T-cell (primary cell): ENCODE measurements at places on chromosomes 1 and 21. TPM values are rescaled to one million over a fixed set of nuclear protein-coding genes. Genes with fewer than 3 reads are reported as not detected.

DNA sequence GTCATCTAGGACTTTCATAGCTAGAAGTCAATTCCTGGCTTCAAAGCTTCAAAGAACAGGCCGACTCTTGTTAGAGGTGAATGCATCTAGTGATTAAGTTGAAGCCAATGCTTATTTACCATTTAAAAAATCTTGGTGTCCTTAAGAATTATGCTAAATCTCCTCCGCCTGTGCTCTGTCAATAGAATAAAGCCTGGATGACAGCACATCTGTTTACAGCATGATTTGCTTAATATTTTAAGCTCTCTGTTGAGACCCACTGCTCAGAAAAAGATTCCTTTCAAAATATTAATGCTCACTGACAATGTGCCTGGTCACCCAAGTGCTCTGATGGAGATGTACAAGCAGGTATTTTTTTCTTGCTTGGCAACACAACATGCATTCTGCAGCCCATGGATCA is 649.1 kb upstream of the USP24 start:
- DNase-seq: no peak

RCAN1 gene
- total RNA-seq: 8.2 TPM

RUNX3 gene
- 142 TPM for total RNA-seq

- DNase-seq: peak; percentile 38
Observed at GRCh38 chr1:206769304-206769731, 1.3 kb upstream of the IL19 start.

GRCh38 chr1:197440715-197441114 is 172.7 kb downstream of the CRB1 start:
- no peak for DNase-seq

GRCh38 chr1:14543191-14543840 is 55.2 kb upstream of the KAZN start:
- DNase-seq: no peak

DTL gene
- total RNA-seq: 1.2 TPM

GRCh38 chr1:151992303-151993083 is 1.2 kb downstream of the S100A10 start:
- DNase-seq: peak; percentile 16

LAMC2 gene
- 0.15 TPM for total RNA-seq

DNA sequence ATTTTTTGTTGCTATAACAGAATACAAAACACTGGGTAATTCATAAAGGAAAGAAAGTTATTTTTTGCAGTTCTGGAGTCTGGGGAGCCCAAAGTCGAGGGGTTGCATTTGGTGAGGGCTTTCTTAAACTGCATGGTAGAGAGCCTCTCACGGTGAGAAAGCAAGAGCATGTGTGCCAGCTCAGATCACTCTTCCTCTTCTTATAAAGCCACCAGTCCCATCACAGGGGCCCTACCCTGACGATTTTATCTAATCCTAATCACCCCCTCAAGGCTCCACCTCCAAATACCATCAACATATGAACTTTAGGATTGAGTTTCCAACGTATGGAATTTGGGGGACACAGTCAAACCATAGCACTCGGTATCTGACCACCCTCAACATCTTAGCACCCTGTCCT is 1.0 kb upstream of the STRIP1 start:
- DNase-seq: no peak

DNAJC28 gene
- 0.53 TPM for total RNA-seq

GRCh38 chr1:54904476-54905048 is 17.6 kb upstream of the DHCR24 start:
- DNase-seq: no peak

PPIAL4G gene
- total RNA-seq: 2.1 TPM

DNA sequence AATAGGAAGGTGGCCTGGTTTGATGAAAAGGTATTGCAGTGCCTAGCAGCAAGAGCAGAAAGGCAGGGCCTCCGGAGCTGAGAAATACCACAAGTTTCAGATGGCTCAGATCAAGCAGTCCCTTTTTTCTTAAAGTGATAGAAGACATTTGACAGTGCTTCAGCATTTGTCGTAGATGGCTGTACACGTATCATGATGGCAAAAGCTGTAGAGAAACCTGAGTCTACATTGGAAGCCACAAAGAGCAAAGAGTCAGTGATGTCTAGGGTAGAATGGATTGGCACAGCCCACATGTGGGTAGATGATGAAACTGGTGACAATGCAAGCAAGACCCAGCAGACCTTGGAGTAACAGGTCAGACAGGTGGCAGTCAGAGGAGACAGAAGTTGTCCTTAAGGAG is 101.3 kb upstream of the ARTN start:
- no peak for DNase-seq

CHIA gene
- total RNA-seq: not detected

DNA sequence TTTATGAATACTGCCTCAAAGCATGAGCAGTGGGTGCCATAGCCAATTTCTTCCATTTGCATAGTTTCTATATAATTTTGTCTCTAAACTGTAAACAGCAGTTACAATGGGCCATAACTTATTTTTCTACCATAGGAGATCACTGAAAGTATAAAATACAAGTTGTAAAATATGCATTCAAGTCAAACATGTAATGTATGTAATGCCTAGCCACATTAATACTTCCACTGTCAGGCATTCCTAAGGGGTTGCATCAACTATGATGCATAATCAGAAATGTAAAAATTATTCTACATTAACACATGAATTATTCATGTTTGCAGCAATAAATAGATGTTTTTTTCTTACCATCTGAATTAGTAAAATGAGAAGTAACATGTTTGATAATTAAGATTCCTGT is 560.3 kb upstream of the ZP4 start:
- no peak for DNase-seq

- no peak for DNase-seq
Observed at GRCh38 chr1:26350701-26351589, 3.0 kb downstream of the CRYBG2 start.

BTBD8 gene
- 5.2 TPM for total RNA-seq

DNA sequence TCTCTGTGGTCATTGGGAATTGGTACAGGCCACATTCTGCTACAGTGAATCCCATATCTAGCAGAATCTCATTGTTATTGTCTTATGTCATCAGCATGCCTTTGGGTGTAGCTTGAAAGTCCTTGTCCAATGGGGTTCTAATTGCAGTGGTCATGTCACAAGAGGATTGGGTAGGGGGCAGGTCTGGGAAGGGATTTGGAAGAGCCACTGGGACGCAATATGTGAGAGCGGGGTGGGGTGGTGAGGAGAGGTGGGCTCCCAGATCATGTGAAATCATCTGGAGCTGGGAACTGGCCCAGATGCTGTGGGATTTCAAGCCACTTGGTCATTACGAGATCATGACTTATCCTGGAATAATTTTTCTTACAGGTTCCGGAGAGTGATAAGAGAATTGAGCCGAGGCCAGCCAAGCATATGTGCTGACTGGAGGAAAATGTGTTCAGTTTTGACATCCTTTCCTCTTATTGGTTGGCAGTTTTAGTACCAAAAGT is 16.3 kb downstream of the CNIH3 start:
- no peak for DNase-seq

GRCh38 chr21:33265664-33266049 is 510 bp upstream of the IL10RB start:
- DNase-seq: peak; percentile 30

DNA sequence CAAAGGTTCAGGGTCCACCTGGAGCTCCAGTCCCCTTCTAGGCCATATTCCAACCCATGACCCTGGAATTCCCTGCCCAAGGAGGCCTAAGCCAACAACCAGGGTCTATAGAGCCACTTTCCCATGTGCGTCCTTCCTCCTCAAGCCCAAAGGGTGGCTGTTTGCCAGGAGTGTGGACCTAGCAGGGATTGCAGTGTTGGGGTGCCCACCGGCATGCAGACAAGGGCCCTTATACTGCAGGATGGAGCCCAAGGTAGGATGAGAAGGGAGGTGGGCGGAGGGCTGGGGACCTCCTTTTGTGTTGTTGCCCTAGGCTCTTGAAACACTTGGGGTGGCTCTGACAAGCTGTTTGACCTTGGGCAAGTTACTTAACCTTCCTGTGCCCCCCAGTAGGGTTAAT is 19.7 kb upstream of the ADGRB2 start:
- DNase-seq: no peak

TSPEAR gene
- not detected for total RNA-seq

- DNase-seq: no peak
Observed at GRCh38 chr1:168687816-168688215, 41.2 kb downstream of the DPT start.

- no peak for DNase-seq
Observed at GRCh38 chr1:154193821-154194220, 1.9 kb upstream of the TPM3 start.

OR2L3 gene
- total RNA-seq: not detected
